Stimulated activated CD8-positive, alpha-beta memory T cell treated with anti-CD3 and anti-CD28 coated beads, Interleukin-4, amount 100 ng/mL, for 1 hour (primary cell): ENCODE measurements at places on chromosomes 5 and 9.

- no peak for DNase-seq
These were observed 5.6 kb downstream of the GBA2 start for GRCh38 chr9:35743452-35743851.

GRCh38 chr5:137142764-137143605 lies 356.1 kb downstream of the SPOCK1 start:
- DNase-seq = no peak

GRCh38 chr9:128001779-128002298 lies 21.1 kb upstream of the EEIG1 start:
- no peak for DNase-seq

GRCh38 chr9:10048994-10049393 lies 563.8 kb downstream of the PTPRD start:
- DNase-seq = no peak
